ENCODE measurements at places on chromosomes 3 and 15. TPM values are rescaled to one million over a fixed set of nuclear protein-coding genes. Genes with fewer than 3 reads are reported as not detected.

DNA sequence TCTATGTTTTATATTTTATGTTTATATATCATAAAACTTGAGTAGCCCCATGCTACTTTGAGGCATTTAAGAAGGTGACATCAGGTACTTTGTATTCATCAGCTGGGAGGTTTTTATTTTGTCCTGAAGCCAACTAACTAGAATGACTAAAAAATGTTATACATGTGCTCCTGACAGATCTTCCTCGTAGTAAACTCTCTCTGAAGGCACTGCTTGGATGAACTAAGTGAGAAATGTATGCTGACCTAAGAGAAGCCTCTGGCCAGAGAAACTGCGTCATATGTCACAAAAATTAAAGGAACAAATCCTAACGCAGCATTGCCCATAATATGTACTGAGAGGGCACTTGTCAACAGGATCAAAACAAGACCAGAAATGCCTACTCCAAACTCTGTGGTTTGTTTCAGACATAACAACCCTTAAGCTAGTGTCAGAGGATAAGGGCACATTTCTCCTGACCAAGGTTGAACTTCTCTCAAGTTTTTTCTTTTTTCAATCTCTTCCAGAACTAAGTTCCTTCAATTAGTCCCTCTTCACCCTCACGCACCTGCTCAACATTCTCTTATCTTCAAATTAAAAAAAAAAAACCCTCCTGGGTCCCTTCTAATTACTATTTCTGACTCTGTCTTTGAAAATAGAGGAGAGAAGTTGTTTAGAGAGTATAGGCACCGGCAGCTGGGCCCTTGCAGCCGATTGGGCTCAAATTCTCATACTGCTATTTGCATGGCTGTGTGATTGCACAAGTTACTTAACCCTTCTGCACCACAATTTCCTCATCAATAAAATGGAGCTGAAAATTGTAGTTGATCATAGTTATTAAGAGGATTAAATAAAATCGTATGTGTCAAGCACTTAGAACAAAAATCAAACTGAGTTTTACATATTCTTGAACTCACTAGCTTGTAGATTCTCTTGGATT, 159.0 kb downstream of the FRMD5 start:
- H3K27ac ChIP-seq: no peak overlapping the region
- H3K36me3 ChIP-seq: no peaks in the 10 kb centered on the region
- no peaks in the 10 kb centered on the region for H3K4me1 ChIP-seq
- no peak overlapping the region for H3K4me3 ChIP-seq
- no peaks in the 10 kb centered on the region for H3K27me3 ChIP-seq

DNA sequence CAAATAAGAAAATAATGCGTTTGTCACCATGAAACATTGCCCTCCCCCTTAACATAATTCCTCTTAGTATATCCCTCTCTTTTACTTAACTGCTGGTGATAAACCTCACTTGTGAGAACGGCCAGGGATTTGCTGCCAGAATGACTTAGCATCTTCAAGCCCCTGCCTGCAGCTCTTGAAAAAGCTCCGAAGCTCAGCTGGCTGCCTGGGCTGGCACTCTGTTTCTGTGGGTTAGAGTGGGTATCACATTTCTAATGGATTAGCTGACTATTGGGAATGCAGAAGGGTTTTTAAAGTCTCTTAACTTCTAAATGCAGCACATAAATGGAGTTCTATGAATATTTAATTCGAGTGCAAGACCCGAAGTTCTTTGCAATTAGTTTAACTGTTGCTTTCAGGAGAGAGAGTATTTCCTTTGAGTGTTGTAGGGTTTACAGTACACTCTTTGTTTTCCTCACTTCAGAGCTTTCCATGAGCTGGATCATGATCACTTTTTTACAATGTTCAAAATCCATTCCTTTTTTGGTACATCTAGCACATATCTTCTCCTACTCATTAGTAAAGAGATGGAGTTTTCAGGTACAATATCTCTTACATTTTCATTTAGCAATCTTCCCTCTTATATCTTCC, 124.7 kb upstream of the RBMS3 start:
- H3K27me3 ChIP-seq: no peaks in the 10 kb centered on the region
- no peak for DNase-seq
- H3K27ac ChIP-seq: no peak overlapping the region
- H3K36me3 ChIP-seq: no peaks in the 10 kb centered on the region
- no peak overlapping the region for H3K4me3 ChIP-seq
- no peaks in the 10 kb centered on the region for H3K4me1 ChIP-seq

DNA sequence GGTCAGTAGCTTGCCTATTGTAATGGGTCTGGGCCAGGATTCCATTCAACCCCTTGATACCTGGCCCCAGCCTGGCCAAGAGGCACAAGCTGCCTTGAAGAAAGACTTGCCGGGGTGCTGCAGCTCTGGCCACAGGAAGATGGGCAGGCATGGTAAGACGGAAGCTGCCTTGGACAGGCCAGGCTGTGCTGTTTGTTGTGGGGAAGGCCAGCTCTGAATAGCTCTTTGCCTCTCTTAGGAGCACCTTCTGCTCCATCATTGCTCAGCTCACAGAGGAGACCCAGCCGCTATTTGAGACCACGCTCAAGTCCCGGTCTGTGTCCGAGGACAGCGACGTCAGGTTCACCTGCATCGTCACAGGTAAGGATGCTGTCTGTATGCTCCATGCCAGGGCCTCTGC, 10.1 kb downstream of the ALPK3 start:
- H3K4me3 ChIP-seq: no peak overlapping the region
- no peaks in the 10 kb centered on the region for H3K36me3 ChIP-seq

GRCh38 chr15:62698646-62699045, 343.9 kb upstream of the TPM1 start:
- no peak for DNase-seq
- H3K36me3 ChIP-seq: no peaks in the 10 kb centered on the region
- H3K4me3 ChIP-seq: no peak overlapping the region
- no peaks in the 10 kb centered on the region for H3K27me3 ChIP-seq
- H3K27ac ChIP-seq: no peak overlapping the region
- H3K4me1 ChIP-seq: no peaks in the 10 kb centered on the region

- peaks cover 3% of the 10 kb centered on the region for H3K36me3 ChIP-seq
- H3K4me1 ChIP-seq: peaks cover 10% of the 10 kb centered on the region
- no peak overlapping the region for H3K27ac ChIP-seq
- no peak for DNase-seq
- H3K27me3 ChIP-seq: no peaks in the 10 kb centered on the region
Observed at GRCh38 chr15:77064539-77065308, 6.2 kb downstream of the TSPAN3 start.

TM4SF18 gene
- polyA plus RNA-seq: 0.66 TPM

DNA sequence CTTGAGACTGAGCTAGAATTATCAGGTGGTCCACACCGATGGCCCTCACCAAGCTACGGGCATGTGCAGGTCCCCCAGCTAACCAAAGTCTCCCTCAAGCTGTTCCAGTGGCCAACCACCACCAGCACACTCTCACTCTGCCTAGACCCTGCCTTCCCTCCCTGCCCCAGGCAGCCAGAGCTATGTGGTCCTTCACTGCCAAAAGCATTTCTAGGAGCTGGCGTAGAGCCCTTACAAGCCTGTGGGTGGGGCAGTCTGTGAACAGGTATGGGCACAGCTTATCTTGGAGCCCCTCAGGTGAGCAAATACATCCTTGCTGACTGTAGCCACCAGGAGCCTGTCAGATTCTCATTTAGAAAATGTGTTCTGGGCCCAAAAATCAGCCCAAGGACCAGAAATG, 159.8 kb upstream of the PPP2R3A start:
- H3K4me3 ChIP-seq: no peak overlapping the region
- H3K36me3 ChIP-seq: no peaks in the 10 kb centered on the region
- H3K27me3 ChIP-seq: no peaks in the 10 kb centered on the region
- no peak for DNase-seq
- no peaks in the 10 kb centered on the region for H3K4me1 ChIP-seq

- no peak for DNase-seq
- no peaks in the 10 kb centered on the region for H3K36me3 ChIP-seq
- H3K27me3 ChIP-seq: no peaks in the 10 kb centered on the region
- H3K27ac ChIP-seq: no peak overlapping the region
- no peak overlapping the region for H3K4me3 ChIP-seq
- no peaks in the 10 kb centered on the region for H3K4me1 ChIP-seq
Observed at GRCh38 chr15:50344006-50344464, 11.0 kb downstream of the GABPB1 start.

GRCh38 chr15:100903168-100903554, 16.0 kb upstream of the LRRK1 start:
- no peak overlapping the region for H3K4me3 ChIP-seq
- H3K27ac ChIP-seq: peak overlapping the region; percentile 81
- no peaks in the 10 kb centered on the region for H3K36me3 ChIP-seq
- H3K4me1 ChIP-seq: no peaks in the 10 kb centered on the region
- no peak for DNase-seq

GRCh38 chr3:131283862-131284261, 97.7 kb upstream of the NUDT16 start:
- H3K36me3 ChIP-seq: no peaks in the 10 kb centered on the region
- H3K27ac ChIP-seq: no peak overlapping the region
- no peaks in the 10 kb centered on the region for H3K4me1 ChIP-seq
- DNase-seq: no peak
- no peak overlapping the region for H3K4me3 ChIP-seq
- H3K27me3 ChIP-seq: no peaks in the 10 kb centered on the region

Measured in thymus (tissue), 14 donors.